ENCODE measurements at places on chromosomes 7 and 10. TPM values are rescaled to one million over a fixed set of nuclear protein-coding genes. Genes with fewer than 3 reads are reported as not detected.

- H3K4me1 ChIP-seq = no peaks in the 10 kb centered on the region
- no peaks in the 10 kb centered on the region for H3K36me3 ChIP-seq
- no peaks in the 10 kb centered on the region for H3K27me3 ChIP-seq
- no peak overlapping the region for H3K4me3 ChIP-seq
- H3K27ac ChIP-seq = no peak overlapping the region
These were observed 94.0 kb downstream of the MBL2 start for GRCh38 chr10:52678611-52679010.

DNA sequence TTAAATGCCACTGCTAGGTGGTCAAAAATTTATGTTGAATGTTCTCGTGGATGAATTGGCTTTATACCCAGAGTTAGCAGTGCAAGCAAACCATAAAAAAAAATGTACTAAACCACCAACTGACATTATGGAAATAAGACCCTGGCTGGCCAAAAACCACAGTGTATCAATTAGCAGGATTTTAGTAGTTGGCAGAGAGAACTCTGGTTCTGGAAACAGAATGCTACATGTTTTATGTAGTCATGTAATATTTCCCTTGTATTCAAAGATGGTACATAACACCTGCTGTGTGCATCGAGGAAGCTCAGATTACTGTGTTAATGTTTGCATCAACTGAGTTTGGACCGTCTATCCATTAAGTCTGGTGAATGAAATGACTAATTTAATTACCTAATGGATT is 618.5 kb downstream of the CCSER2 start:
- no peak for DNase-seq
- H3K4me1 ChIP-seq = no peaks in the 10 kb centered on the region
- no peak overlapping the region for H3K27ac ChIP-seq
- H3K36me3 ChIP-seq = no peaks in the 10 kb centered on the region

GRCh38 chr7:122255454-122255853 is 49.1 kb downstream of the FEZF1 start:
- no peak for DNase-seq
- H3K36me3 ChIP-seq = no peaks in the 10 kb centered on the region
- H3K27ac ChIP-seq = no peak overlapping the region
- H3K4me3 ChIP-seq = no peak overlapping the region

GRCh38 chr10:10096296-10096695 is 921.4 kb upstream of the CELF2 start:
- H3K27ac ChIP-seq = no peak overlapping the region
- H3K27me3 ChIP-seq = no peaks in the 10 kb centered on the region
- no peak for DNase-seq
- no peaks in the 10 kb centered on the region for H3K4me1 ChIP-seq

DNA sequence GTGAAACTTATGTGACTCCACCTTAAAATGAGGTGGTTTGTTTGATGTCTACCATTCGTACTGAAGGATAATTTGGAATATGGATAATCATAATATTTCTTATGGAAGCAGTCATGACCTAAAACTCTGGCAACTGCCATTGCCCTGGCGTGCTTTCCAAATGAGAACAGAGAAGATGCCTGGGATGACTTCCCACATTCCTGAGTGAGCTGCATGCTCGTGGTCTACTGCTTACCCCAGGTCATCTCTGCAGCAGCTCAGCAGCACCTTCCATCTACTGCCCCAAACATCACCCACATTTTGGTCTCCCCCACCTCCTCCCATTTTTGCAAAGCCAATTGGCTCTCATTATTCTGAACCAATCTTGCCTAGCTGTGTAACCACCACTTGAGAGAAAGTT is 40.1 kb downstream of the LYZL1 start:
- no peaks in the 10 kb centered on the region for H3K4me1 ChIP-seq
- no peaks in the 10 kb centered on the region for H3K27me3 ChIP-seq
- H3K27ac ChIP-seq = no peak overlapping the region
- no peak overlapping the region for H3K4me3 ChIP-seq
- no peaks in the 10 kb centered on the region for H3K36me3 ChIP-seq

GRCh38 chr7:90605055-90605454 is 8.9 kb downstream of the CDK14 start:
- no peaks in the 10 kb centered on the region for H3K36me3 ChIP-seq
- H3K27ac ChIP-seq = no peak overlapping the region
- H3K4me1 ChIP-seq = no peaks in the 10 kb centered on the region

TMEM236 gene
- total RNA-seq = 0.58 TPM

DNA sequence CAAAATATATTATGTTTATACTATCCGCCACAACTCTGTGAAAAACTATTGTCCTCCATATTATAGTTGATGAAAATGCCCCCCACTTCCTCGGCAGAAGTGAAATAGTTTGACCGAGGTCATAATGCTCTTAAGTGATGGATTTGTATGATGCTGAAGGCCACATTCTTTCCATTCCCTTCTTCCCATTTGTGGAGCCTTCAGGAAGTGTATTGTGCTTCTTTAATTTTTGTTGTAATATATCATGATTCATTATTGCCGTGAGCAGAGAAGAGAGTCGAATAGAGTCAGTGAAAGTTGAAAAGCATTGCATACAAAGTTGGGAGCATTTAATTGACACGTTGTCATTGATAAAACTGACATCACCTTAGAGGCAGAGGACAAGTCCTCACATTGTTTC is 460.3 kb downstream of the SUGCT start:
- peaks cover 17% of the 10 kb centered on the region for H3K27me3 ChIP-seq
- no peaks in the 10 kb centered on the region for H3K36me3 ChIP-seq
- H3K27ac ChIP-seq = no peak overlapping the region
- H3K4me1 ChIP-seq = peaks cover 14% of the 10 kb centered on the region

DNA sequence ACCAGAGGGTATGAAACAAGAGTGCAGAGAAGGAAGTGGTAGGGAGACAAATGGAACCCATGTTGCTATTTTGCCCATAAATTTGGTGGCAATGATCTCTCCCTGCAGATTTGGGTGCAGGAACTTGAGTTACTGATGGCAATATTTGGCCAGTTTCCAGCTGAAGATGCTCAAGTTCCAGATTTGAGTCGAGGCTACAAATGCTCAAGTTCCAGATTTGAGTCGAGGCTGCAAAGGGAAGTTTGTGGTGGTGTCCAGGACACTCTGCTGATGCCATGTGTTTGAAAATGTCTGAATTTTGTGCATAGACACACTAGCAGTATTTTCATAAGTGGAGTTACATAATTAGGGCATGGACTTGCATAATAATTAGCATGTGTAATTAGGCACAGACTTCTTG is 40.8 kb downstream of the TBXAS1 start:
- H3K36me3 ChIP-seq = peaks cover under 1% of the 10 kb centered on the region
- H3K4me3 ChIP-seq = no peak overlapping the region
- peaks cover 5% of the 10 kb centered on the region for H3K27me3 ChIP-seq
- H3K4me1 ChIP-seq = peaks cover 5% of the 10 kb centered on the region
- H3K27ac ChIP-seq = no peak overlapping the region
- DNase-seq = peak; percentile 9

DNA sequence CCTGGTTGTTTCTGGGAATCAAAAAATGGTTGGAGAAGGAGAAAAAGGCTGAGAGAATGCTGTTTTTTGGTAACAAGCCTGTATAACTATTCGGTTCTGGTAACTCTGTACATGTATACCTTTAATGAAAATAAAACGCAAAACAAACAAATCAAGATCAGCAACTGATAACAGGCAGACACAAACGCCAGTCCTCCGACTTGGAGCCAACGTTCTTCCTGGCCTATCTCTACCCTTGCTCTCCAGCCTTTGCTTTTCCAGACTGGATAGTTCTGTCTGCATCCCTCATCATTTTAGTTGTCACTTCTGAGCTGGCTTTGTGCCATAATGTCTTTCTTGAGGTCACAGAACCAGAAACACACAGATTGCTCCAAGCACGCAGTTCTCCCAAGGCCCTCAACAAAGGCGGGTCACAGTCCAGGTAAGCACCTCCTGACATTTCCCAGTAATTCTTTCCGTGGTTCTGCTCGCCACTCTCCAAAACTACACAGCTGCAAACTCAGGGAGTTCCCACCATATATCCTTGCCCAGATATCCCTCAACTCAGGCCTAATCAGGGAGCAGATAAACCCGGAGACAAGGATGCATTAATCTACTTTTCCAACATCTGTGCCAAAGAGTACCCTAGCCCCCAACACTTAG is 20.2 kb downstream of the HIP1 start:
- DNase-seq = no peak
- H3K36me3 ChIP-seq = no peaks in the 10 kb centered on the region
- no peaks in the 10 kb centered on the region for H3K4me1 ChIP-seq
- H3K4me3 ChIP-seq = no peak overlapping the region
- H3K27me3 ChIP-seq = no peaks in the 10 kb centered on the region

DNA sequence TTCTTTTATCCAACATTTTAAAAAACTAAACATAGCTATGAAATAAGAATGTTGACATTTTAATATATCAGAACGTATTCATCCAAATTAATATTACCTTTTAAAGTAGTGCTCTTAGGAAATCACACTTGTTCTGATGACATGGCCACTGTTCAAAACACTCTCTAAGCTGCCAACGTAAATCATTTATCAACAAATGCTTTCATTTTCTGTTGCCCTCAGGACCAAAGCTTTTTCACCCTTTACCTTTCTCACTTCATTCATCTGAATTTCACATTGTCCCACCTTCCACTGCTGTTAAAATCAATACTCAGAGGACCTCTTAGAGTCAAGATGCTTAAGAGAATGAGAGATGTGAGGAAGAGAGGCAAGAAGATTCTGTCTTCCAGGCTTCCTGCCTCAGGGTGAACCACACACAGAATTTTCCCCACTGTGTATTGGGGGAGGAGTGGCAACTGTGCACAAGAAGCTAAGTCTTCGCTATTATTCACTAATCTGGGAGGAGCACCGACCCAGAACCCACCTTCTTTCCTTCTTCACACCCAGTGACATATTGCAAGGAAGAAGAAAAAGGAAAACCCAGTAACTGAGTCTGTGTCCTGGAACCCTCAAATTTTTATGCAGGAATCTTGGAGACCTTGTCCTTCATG is 21.0 kb downstream of the HIBADH start:
- peaks cover 3% of the 10 kb centered on the region for H3K36me3 ChIP-seq
- H3K4me3 ChIP-seq = no peak overlapping the region
- peaks cover 3% of the 10 kb centered on the region for H3K4me1 ChIP-seq
- peak overlapping the region; percentile 65 for H3K27ac ChIP-seq
- no peak for DNase-seq
- H3K27me3 ChIP-seq = no peaks in the 10 kb centered on the region

GRCh38 chr7:88888684-88889083 is 93.1 kb upstream of the TEX47 start:
- H3K36me3 ChIP-seq = no peaks in the 10 kb centered on the region
- no peaks in the 10 kb centered on the region for H3K27me3 ChIP-seq
- no peak for DNase-seq
- no peak overlapping the region for H3K27ac ChIP-seq
- no peak overlapping the region for H3K4me3 ChIP-seq
- no peaks in the 10 kb centered on the region for H3K4me1 ChIP-seq

GRCh38 chr10:25808372-25808771 is 125.7 kb upstream of the MYO3A start:
- no peak overlapping the region for H3K27ac ChIP-seq
- no peaks in the 10 kb centered on the region for H3K4me1 ChIP-seq
- DNase-seq = no peak
- no peaks in the 10 kb centered on the region for H3K27me3 ChIP-seq

TRAPPC14 gene
- 22.1 TPM for total RNA-seq

GRCh38 chr7:99984593-99984992 is 8.8 kb upstream of the AZGP1 start:
- no peaks in the 10 kb centered on the region for H3K36me3 ChIP-seq
- H3K4me1 ChIP-seq = peaks cover 6% of the 10 kb centered on the region
- DNase-seq = no peak
- H3K4me3 ChIP-seq = no peak overlapping the region
- peaks cover 25% of the 10 kb centered on the region for H3K27me3 ChIP-seq
- no peak overlapping the region for H3K27ac ChIP-seq

BPGM gene
- total RNA-seq = 27.7 TPM

PHYHIPL gene
- not detected for total RNA-seq

GRCh38 chr7:140200061-140200989 is 23.5 kb upstream of the KDM7A start:
- H3K4me3 ChIP-seq = no peak overlapping the region
- DNase-seq = no peak

All from activated T-cell treated with anti-CD3 and anti-CD28 coated beads, Interleukin-2, amount 50 U/mL, for 72 hours (primary cell).